Tongue (tissue), 3 donors: ENCODE measurements at places on chromosomes 11 and 22. TPM values are rescaled to one million over a fixed set of nuclear protein-coding genes. Genes with fewer than 3 reads are reported as not detected.
A peak's percentile ranks its signal among the peaks of the same experiment; 100 is the strongest.

Gene HPX
- 0.31 TPM for total RNA-seq

Gene OR5M3
- not detected for total RNA-seq

Gene VSIG10L2
- total RNA-seq = not detected

Gene LMF2
- total RNA-seq = 30.8 TPM

Gene CD248
- 37.6 TPM for total RNA-seq

Gene HDAC10
- total RNA-seq = 23.4 TPM

Gene APOA5
- total RNA-seq = not detected

Gene NCR3LG1
- total RNA-seq = 1.0 TPM

Gene CENATAC
- 31.6 TPM for total RNA-seq

Gene SLC22A6
- not detected for total RNA-seq

Gene PATE4
- total RNA-seq = not detected

Gene SOX10
- total RNA-seq = 14.9 TPM

Gene TNNT3
- total RNA-seq = 5,696 TPM

DNA sequence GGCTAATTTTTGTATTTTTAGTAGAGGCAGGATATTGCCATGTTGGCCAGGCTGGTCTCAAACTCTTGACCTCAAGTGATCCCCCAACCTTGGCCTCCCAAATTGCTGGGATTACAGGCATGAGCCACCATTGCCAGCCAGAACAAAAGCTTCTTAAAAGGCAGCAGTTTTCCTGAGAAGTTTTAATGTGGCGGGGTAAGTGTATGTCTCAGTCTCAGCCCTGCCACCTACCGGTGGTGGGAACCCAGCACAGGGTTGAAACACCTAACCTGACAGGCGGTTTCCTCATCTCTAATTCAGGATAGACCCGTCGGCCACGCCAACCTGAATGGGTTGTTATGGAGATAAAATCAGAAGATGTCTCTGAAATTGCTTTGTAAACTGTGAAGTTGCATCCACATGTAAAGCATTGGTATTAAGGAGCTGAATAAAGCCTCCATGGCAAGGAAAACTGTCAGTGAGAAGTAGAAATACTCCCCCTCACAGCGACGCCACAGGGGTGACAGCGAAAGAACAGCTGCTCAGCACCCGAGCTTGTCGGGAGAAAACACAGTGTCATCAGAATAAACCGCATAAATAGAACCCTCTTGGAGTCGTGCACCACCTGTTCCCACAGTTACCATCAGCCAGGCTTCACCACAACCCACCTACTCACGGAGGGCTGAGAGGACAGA, 165.9 kb upstream of the NCAM1 start:
- peak; percentile 64 for DNase-seq

DNA sequence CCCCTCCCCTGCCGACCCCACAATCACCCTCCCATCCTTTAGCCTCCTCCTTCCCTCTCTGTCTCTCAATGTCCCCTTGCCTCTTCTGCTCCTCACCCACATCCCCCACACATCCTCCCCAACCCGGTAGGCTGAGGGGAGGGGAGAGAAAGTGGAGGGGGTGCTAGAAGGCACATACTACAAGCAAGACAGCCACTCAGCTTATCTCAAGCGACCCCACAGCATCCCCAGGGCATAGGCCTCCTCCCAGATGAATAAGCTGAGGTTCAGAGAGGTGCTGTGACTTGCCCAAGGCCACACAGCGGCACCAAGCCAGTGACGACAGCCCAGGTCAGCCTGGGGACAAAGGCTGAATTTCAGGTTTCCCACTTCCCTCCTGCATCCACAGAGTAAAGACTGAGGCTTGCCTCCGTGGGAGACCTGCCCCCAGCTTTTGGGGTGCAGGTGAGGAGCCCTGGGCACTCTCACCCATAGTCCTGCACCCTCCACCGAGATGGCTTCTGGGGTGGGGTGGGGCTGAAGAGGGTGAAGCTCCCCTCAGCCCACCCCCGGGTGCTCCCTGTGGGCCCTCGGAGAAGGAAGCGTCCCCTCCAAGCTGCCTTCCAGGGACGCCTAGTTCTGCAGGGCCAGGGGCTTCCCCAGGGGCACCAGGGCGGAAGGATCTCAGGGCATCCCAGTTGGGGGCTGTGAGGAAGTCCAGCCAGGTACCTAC, 511 bp downstream of the RAC2 start:
- no peak for DNase-seq

DNA sequence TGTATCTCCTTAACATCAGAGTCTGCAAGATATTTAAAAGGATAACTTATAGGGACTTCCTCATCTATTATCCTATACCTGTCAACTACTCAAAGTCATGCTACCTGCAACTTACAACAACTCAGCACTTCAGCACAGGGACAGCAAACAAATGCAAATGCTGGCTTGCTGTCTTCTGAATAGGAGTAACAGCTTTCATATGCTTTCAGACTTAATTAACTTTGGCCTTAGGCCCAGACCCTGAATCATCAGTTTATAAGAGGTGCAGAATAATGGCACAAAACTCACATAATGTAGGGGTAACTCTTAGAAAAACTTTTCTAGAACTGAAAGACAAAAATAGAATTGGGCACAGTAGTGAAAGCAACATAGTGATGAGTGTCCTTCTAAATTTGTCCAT, 953.4 kb downstream of the DLG2 start:
- DNase-seq = peak; percentile 20

DNA sequence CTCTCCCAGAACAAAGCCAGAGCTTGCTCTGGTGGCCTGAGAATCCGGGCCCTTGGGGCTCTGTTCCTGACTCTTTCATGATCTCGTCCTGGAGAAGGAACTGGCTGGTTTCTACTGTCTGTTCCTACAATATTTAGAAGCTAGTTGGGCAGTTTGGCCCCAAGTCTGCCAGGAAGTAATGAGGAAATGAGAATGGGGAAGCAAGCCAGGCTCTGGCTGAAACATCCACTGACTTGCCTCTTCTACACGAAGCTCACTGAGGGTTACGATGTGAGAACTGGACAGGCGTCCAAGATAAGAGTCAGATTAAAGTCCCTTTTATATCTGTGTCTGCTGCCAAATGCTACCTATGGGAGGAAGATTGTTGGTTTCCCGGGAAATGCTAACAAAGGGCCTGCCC, 110.0 kb upstream of the KIRREL3 start:
- DNase-seq = no peak

DNA sequence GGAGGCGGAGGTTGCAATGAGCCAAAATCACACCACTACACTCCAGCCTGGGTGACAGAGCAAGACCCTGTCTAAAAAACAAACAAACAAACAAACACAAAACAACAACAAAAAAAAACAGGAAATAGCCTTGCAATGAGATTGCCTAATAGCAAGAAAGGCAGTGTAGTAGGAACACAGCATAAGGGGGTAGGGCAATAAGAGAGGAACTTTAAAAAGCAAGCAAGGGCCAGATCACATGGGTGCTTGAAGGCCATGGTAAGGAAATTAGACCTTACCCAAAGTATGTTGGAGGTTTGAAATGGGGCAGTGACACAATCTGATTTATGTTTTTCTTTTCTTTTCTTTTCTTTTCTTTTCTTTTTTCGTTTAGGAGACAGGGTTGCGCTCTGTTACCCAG, 34.7 kb upstream of the NRIP3 start:
- no peak for DNase-seq

GRCh38 chr11:1217151-1217550, 5.7 kb upstream of the MUC5B start:
- DNase-seq = no peak

GRCh38 chr11:779955-780532, 2.8 kb upstream of the GATD1 start:
- no peak for DNase-seq

GRCh38 chr11:114293201-114293711, 2.9 kb upstream of the NNMT start:
- DNase-seq = no peak

- DNase-seq = no peak
These were observed 20.9 kb upstream of the PAMR1 start for GRCh38 chr11:35546317-35546716.

DNA sequence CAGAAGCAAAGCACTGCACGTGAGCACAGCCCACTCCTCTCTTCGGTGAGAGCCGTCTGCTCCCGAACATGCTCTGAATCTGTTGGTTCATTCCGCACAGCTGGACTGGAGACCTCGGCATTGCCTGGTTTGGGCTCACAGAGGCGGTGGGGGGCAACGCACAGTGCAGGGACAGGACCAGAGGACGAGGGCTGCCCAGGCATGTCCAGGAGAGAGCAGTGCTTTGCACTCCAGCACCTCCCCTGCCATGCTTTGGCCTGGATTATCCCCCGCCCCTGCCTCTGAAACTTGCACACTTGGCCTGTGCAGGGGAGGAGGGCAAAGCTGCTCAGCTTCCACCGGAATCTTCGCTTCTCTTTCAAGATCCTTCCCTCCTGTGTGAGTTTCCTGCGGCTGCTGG, 536.5 kb downstream of the BRD1 start:
- no peak for DNase-seq

DNA sequence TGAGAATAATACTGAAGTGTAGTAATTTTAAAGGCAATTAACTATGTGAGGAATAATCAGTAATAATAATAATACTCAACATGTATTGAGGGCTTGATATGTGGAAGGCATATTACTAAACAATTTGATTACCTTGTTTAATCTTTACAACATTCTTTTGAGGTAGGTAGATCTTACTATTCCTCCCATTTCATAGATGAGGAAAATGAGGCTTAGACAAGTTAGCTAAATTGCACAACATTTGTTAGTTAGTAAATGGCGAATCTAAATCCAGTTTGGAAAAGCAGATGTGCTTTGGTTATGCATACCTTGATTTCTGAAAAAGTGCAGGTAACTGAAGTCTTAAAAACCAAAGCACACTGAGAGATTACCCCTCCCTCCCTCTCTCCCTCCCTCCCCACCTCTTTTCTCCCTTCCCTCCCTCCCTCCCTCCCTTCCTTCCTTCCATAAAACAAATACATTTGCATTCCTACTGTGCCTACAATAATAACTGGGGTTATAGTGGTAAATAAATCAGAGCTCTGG, 93.1 kb upstream of the MTMR2 start:
- DNase-seq = no peak

GRCh38 chr11:106482917-106483785, 405.7 kb downstream of the AASDHPPT start:
- DNase-seq = peak; percentile 86

DNA sequence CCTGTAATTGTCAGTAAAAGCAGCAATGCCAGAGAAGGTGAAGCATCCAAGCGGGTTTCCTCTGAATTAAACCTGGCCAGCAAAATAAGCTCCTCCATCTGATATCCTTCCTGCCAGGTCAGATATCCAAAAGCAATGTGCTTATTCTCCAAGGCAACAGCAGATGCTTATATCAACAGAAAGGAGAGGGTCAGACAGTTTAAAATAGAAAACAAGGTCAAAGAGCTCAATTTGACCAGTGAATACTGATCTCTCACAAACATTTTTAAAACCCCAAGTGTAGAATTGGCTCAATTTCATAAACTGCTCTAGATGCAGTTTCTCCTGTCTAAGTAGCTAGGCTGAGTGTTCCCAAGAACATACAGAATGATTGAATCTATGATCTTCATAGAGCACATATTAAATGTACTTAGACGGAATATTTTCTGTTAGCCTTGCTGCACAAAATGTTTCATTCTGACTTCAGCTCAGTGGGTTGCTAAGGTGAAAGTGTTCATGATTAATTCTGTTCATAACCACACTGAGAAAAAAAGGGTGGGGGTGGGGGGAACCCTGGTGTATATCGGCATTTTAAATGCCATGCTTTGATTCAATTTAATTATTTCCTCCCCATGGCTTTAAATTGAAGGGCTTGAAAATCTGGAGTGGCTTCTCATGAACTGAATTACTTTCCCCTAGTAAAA, 174.2 kb upstream of the ARHGAP20 start:
- DNase-seq = peak; percentile 49

GRCh38 chr11:32830796-32831195, 1.1 kb downstream of the PRRG4 start:
- DNase-seq = no peak

GRCh38 chr22:48898524-48899250, 929.0 kb downstream of the BRD1 start:
- DNase-seq = no peak

- DNase-seq = no peak
These were observed 294.2 kb downstream of the NELL1 start for GRCh38 chr11:20963596-20963995.

GRCh38 chr11:8092587-8093424, 11.8 kb downstream of the TUB start:
- peak; percentile 65 for DNase-seq

GRCh38 chr11:121696177-121696871, 243.6 kb upstream of the SORL1-AS1 start:
- peak; percentile 89 for DNase-seq

DNA sequence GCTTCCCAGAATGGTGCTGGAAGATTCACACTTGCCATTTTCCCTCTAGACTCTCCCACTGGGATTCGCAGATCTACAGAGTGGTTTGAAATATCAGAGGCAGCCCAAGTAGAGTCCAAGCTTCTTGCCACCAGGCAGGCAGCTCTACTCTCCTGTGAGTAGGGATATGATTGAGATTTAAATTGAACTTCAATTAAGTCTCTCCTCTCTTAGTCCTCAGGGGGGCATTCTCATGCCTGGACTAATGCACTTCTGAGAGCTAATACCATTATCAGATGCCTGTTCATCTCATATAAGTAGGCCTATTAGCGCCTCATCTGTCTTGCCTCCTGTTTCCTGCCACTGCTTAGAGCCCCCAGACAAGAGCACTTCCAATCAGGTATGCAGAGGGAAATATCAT, 25.5 kb upstream of the AMPD3 start:
- DNase-seq = no peak
